NCI-H1436 treated with DMSO at 0.1 percent for 48 hours (cell line): ENCODE measurements at places on chromosomes 13 and 19.

- no peak for DNase-seq
These were observed 459.1 kb upstream of the GPC6 start for GRCh38 chr13:92767468-92767867.

DNA sequence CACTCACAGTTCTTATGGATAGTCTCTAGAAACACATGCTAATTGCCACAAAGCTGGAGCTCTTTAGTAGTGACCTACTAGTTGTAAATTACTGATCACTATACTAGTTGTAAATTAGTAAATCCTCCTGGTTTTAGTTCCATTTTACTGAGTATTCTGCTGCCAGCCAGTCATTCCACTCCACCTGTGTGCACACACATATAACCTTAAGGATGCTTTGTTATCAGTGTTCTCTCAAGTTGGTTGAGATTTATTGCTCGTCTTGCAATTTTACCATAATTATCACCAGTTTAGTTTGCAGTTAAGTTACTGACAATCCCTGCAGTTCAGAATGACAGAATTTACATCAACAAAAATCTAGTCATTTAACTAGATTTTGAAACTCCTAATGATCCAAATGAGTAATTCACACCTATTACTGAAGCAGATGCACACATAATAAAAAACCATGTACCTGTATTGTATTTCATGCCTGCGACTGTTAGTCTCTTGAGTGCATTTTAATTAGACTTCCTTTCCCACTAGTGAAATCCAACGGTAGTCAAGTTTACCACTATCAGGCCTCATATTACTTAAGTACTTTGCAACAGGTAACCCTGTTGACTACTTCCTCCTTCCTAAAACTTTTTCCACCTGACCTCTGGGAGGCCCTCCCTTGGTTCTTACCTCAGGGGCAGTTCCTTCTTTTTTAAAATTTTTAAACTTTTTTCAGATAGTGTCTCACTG, 7.6 kb downstream of the TPT1 start:
- DNase-seq, result no peak

- no peak for DNase-seq
These were observed 413.5 kb upstream of the HTR2A start for GRCh38 chr13:47310401-47310800.

GRCh38 chr13:98565726-98566565, 11.0 kb downstream of the STK24 start:
- DNase-seq, result no peak

- DNase-seq, result no peak
These were observed 324.0 kb downstream of the GPC5 start for GRCh38 chr13:91722267-91722884.

DNA sequence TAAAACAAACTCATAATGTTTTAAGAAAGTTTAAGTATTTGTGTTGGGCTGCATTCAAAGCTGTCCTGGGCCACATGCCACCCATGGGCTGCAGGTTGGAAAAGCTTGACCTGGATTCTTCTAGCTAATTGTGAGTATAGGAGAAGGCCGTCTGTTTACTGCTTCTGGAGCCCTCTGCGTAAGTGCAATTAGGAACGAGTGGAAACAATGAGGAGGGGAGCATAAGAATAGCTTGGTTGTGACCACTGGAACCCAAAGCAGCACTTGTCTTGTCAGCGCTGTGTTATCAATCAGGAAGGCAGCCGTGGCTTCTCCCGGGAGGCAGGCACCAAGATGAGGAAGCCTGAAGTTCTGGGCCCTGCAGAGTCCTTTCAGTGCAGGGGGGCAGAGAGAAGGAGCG, 110.4 kb upstream of the MBNL2 start:
- no peak for DNase-seq

GRCh38 chr13:93446238-93446637, 219.6 kb downstream of the GPC6 start:
- DNase-seq, result no peak

GRCh38 chr13:67267136-67267535, 37.0 kb upstream of the PCDH9 start:
- no peak for DNase-seq

- no peak for DNase-seq
These were observed 167.4 kb downstream of the SLITRK6 start for GRCh38 chr13:85631801-85632200.

DNA sequence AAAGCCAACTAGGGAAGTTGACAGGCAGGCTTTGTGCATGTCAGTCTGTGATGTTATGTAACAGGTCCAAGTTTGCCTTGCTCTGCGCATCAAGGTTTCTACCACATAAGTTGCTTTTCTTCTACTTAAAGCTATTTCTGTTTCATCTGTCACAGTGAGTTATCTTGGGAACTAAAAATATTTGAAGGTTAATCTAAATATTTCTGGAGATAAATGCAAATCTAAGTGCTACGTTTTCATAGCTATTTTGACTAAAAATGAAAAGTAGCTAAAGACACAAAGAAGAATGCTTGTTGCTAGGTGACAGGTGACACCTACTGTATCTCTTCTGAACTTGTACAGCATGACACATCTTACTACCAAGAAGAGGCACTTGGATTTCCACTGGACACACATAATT, 135.6 kb downstream of the KLF12 start:
- DNase-seq, result no peak

DNA sequence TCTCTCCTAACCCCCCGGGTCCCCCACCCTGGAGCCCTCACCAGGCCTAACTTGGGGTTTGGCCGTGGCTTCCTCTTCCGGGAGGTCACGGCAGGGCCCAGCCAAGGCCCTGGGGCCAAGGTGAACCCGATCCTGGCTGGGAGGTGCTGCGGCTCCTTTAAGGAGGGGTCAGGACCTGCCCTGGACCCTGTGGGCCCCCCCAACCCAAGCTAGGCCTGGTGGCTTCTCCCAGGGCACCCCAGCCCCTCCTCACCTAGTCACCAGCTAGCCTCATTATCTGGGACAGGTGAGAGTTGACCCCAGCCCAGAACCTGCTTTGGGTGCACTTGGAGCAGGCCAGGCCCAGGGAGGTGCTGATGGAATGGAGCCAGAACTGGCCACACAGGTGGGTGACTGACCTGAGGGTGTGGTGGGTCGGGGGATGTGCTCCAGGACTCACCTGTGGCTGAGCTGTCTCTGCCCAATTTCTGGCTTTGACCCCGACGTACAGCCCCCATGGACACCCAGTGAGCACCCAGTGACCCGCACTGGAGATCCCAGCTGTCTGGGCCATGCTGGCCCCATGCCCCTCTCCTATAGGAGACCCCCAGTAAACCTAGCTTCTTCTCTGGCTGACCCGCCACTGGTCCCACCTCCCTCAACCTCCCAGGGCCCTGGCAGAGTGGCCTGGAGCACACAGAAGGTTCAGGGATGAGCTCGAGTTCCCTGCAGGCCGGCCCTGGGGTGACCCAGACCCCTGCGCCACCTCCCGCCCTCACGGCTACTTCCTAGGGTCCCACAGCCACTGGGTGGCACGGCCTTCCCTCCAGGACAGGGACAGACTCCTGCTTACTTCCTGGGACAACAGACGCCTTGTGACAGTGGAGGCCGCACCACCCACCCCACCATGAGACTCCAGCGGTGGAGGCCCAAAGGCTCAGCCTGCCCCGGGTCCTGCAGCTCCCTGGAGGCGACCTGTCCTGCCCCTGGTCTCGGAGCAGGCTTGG, 6.7 kb upstream of the MKNK2 start:
- no peak for DNase-seq

- no peak for DNase-seq
These were observed 388.2 kb downstream of the GPC6 start for GRCh38 chr13:93614776-93615175.

GRCh38 chr13:79779761-79780160, 298.8 kb downstream of the NDFIP2 start:
- DNase-seq, result no peak

DNA sequence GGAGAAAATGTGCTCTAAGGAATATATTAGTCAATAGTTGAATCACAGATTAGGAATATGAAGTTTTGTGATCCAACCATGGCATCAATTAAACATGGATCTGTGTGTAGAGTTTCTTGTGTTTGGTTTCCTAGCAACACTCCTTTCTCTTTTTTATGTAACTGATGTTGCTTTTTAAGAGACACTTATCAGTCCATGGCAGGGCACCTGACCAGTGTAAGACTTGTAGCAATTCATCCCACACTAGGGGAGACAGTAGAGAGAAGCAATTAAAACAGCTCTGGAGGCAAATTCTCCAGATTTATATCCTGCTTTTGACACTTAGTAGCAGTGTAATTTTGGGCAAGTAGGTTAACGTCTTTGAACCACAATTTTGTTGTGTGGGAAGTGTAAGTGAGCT, 1229.0 kb downstream of the PCDH9 start:
- DNase-seq, result no peak

GRCh38 chr19:18306209-18306887, 16.5 kb downstream of the LSM4 start:
- no peak for DNase-seq

GRCh38 chr19:39557811-39558623, 18.1 kb upstream of the EID2 start:
- DNase-seq, result no peak

DNA sequence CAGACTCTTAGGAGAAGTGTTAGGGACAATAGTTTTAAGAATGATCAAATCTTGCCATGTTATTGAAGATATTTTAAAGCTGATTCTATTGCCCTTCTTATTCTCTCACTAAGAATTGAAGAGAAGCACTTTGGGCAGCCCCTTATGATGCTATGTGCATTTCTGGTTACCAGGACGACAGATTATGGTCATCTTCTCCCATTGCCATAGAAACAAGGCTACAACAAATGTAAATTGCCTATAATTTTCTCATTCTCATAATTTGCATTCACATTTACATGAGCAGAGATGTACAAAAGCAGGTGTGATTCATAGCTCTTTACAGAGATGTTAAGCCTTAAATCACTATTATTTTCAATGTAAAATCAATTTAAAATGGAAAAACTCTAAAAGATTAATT, 137.3 kb upstream of the PCDH9 start:
- no peak for DNase-seq

DNA sequence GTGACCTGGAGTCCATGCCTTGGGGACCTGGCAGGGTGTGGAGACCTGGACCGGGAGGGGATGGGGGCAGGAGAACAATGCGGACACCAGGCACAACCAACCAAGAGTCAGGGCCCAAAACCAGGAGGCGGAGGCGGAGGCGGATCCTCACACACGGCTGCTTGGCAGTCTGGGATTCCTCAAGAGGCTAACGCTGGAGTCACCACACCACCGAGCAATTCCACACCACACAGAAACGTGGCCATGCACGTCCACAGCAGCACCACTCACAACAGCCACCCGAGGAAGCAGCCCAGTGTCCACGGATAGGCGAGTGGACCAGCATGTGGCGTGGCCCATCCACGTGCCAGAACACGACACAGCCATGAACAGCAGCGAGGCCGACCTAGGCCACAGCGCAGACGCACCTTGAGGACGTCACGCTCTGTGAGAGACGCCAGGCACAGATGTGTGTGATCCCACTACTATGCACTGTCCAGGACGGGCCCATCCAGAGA, 17.7 kb downstream of the SBNO2 start:
- no peak for DNase-seq

- no peak for DNase-seq
These were observed 9.1 kb downstream of the SSBP4 start for GRCh38 chr19:18428173-18428786.

GRCh38 chr19:13929956-13930355, 8.3 kb downstream of the PODNL1 start:
- DNase-seq, result no peak

DNA sequence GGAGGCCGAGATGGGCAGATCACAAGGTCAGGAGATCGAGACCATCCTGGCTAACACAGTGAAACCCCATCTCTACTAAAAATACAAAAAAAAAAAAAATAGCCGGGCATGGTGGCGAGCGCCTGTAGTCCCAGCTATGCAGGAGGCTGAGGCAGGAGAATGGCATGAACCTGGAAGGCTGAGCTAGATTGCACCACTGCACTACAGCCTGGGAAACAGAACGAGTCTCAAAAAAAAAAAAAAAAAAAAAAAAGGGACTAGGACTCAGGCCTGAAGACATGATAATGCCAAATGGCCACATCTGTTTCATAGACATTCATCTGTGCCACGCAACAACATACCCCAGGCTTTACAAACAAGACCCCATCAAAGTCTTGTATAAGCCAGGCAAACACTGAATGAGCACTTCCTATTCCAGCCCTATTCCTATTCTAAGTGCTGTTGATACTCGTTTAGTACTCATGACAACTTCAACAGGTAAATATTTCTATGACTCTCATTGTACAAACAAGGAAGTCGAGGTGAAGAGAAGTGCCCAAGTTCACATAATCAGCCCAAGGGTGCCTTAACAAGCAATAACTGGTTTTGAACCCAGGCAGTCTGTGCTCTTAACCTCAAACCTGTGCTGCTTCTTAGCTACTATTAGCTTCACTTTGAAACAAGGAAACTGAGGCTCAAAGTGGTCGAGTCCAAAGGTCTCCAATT, 1.7 kb downstream of the B9D2 start:
- DNase-seq, result no peak

- DNase-seq, result no peak
These were observed 13.4 kb downstream of the THOP1 start for GRCh38 chr19:2798733-2799132.

DNA sequence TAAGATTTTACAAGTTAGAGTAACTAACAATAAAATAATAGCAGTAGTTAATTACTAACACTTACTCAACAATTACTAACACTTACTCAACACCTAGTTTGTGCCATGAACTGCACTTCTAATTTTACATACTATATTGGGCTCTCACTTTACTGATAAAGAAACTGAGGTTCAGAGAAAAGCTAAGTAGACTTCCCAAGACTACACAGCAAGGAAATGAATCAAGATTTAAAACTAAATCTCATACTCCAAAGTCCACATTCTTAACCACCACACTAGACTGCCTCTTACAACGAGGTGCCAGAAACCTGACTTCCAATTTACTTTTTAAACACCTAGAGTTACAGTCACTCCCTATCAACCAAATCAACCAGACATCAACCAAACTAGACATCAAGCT, 25.1 kb downstream of the RBM26 start:
- DNase-seq, result no peak

- no peak for DNase-seq
These were observed 4.5 kb downstream of the TEX26 start for GRCh38 chr13:30936971-30937370.

DNA sequence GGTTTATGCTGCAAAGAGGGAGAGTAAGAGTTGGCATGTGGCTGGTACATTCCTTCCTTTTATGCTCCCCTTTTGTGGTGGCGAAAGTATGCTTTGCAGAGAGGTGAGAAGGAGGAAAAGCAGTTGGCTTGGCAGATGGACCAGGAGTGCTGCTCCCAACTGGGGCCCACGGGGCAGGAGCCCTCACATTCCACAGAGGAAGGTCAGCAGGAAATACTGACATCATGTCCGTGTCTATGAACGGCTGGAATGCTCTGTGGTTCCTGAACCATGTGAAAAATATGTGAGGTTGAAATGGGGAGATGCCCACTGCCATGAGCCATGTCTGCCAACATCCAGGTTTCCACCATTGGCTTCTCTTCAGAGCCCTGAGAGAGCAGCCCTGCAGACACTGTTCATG, 33.3 kb upstream of the GAS6 start:
- no peak for DNase-seq

DNA sequence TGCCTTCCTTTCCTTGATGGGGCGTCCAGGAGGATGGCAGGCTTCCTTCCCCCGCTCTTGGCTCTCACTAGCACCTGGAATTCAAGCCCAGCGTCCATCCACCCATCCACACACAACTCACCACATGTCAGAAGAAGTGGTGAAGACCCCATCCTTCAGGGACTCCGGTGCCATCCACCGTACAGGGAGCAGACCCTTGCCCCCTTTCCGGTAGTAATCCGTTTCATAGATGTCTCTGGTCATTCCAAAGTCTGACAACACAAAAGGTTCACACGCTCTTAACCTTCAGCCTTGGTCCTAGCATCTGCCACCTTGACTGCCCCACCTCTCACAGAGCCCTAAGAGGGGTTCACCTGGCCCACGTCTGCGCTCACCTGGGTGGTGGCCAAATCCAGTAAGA, 51.0 kb downstream of the ZNF557 start:
- DNase-seq, result no peak
